ENCODE measurements at places on chromosomes 1 and 21. TPM values are rescaled to one million over a fixed set of nuclear protein-coding genes. Genes with fewer than 3 reads are reported as not detected.

DNA sequence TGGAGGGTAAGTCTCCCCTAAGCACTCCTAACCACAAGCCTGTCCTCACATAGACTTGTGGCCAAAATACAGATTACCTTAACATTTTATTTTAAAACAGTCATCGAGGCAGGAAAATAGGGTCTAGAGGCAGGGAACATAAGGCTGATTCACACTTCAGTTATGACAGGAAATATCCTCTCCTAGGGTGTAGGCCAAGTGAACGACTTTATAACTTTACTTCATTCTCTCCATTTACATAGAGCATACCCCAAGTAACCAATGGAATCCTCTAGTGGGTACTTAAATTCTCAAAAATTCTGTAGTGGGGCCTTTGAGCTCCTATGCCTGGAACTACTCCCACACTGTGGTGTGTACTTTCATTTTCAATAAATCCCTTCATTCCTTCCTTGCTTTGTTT is 113.0 kb downstream of the WDR3 start:
- no peaks in the 10 kb centered on the region for H3K4me1 ChIP-seq
- no peaks in the 10 kb centered on the region for H3K27me3 ChIP-seq
- no peak for DNase-seq
- H3K27ac ChIP-seq = no peak overlapping the region

Gene MANEAL
- 2.3 TPM for total RNA-seq

GRCh38 chr1:88985692-88986091 is 6.7 kb downstream of the KYAT3 start:
- no peaks in the 10 kb centered on the region for H3K27me3 ChIP-seq
- H3K36me3 ChIP-seq = no peaks in the 10 kb centered on the region
- peak overlapping the region; percentile 81 for H3K27ac ChIP-seq
- peaks cover 23% of the 10 kb centered on the region for H3K4me1 ChIP-seq
- DNase-seq = no peak

GRCh38 chr1:171206204-171206977 is 21.3 kb downstream of the FMO2 start:
- H3K4me1 ChIP-seq = peaks cover 4% of the 10 kb centered on the region
- no peaks in the 10 kb centered on the region for H3K27me3 ChIP-seq
- H3K27ac ChIP-seq = no peak overlapping the region

Gene RPRD2
- 14.0 TPM for total RNA-seq

GRCh38 chr1:217091561-217091960 is 368.3 kb upstream of the ESRRG start:
- H3K27ac ChIP-seq = no peak overlapping the region
- peaks cover 4% of the 10 kb centered on the region for H3K27me3 ChIP-seq
- H3K36me3 ChIP-seq = no peaks in the 10 kb centered on the region
- no peak overlapping the region for H3K4me3 ChIP-seq

Gene PCP4L1
- 2.6 TPM for total RNA-seq

DNA sequence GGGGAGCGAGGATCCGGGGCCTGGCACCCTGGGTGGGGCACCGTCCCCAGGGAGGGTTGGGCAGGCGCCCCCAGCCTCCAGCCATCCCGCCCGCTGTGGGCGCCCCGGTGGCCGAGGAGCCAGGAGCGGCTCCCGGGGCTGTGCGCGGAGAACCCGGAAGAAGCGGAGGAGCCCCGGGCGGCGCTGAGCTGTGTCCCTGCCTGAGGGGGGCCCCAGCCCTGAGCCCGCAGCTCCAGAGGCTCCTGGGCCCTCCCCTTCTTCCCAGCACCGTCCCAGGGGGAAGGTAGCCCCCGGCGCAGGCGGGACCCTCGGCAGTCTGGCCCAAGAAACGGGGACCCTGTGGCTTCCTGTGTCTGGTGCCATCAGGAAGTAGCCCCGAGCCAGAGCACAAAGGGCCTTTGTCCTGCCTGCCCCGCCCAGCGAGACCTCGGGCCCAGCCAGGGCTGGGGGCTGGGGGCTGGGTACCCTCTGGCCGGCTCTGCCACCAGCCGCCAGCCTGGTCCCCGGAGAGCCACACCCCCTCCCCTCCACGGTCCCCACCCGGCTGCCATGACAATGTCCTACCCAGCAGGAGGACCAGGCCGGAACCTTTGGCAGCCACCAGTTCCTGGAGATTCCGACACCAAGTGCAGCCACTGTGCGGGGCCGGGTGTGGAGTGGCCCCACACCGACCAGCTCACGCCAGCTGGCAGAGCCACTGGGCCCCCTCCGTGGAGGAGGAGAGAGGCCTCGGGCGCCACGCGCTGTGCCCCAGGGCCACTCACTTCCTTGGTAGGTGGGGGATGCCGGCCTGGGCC is 15.6 kb upstream of the TTLL10 start:
- no peaks in the 10 kb centered on the region for H3K27me3 ChIP-seq
- H3K4me3 ChIP-seq = peak overlapping the region; percentile 9
- H3K36me3 ChIP-seq = no peaks in the 10 kb centered on the region
- H3K4me1 ChIP-seq = peaks cover 13% of the 10 kb centered on the region
- peak; percentile 73 for DNase-seq

GRCh38 chr1:50490640-50491039 is 67.4 kb upstream of the DMRTA2 start:
- no peaks in the 10 kb centered on the region for H3K4me1 ChIP-seq
- no peaks in the 10 kb centered on the region for H3K27me3 ChIP-seq
- no peak for DNase-seq
- H3K4me3 ChIP-seq = no peak overlapping the region
- H3K27ac ChIP-seq = no peak overlapping the region

DNA sequence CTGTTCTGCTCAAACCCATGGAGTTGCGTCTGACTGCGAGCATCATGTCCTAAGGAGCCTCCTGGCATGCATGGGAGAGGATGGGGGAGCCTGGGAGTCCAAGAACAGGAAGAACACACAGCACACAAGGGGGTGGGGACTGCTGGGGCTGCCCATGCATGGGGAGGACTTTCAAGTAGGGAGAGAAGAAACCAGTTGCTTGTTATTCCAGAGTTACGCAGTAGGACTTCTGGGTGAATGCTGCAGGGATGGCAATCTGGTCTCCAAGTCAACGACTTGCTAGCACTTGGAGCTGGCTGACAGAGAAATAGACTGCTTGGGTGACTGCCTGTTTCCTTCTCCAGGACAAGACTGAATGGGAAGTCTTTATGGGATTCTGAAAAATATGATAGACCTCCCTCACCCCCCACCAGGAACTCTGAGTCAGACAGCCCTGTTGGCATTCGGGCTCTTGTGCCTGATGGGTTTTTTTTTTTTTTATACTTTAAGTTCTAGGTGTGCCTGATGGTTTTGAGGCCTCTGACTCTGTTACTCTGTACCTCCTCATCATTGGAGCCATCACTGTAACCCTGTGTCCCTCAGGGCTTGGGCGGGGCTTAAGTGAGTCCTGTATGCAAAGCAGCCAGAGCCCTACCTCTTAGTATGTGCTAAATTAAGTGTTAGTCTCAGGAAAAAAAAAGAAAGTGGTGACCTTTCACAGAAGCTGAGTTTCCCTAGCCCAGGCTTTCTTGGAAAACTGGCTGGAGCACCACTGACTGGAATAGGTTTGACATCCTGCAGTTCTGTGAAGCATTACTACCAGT is 30.3 kb downstream of the MAP3K21 start:
- H3K36me3 ChIP-seq = no peaks in the 10 kb centered on the region
- no peaks in the 10 kb centered on the region for H3K4me1 ChIP-seq
- H3K27ac ChIP-seq = no peak overlapping the region
- no peak overlapping the region for H3K4me3 ChIP-seq
- H3K27me3 ChIP-seq = no peaks in the 10 kb centered on the region
- no peak for DNase-seq

All from hepatocyte (in vitro differentiated cells).